ENCODE measurements at places on chromosomes 1 and 21.
A peak's percentile ranks its signal among the peaks of the same experiment; 100 is the strongest.

DNA sequence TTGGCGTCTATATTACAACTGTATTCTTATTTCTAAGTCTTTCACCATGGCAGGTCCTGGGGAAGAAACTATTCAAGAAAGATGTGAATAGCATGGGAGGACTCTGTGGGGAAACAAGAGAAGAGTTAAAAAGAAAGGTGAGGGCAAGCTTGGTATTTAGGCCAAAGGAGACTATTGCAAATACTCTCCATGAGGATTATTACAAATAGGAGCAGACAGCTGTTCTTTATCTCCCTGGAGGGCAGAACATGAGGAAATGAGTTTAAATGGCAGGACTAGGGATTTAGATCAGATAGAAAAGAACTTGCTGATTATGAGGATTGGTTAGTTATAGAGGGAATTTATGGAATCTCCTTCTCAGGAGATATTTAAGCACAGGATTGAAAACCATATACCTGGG is 186.8 kb downstream of the CDC7 start:
- DNase-seq = no peak

GRCh38 chr1:67371681-67372080 is 58.5 kb downstream of the SERBP1 start:
- no peak for DNase-seq

- no peak for DNase-seq
Measured at GRCh38 chr1:7280347-7280960, 490.6 kb upstream of the VAMP3 start.

- no peak for DNase-seq
Measured at GRCh38 chr1:116151739-116152576, 40.8 kb downstream of the MAB21L3 start.

- peak; percentile 47 for DNase-seq
Measured at GRCh38 chr21:44418108-44418875, 37.0 kb upstream of the LRRC3 start.

GRCh38 chr1:109793486-109794318 is 30.0 kb upstream of the EPS8L3 start:
- DNase-seq = no peak

DNA sequence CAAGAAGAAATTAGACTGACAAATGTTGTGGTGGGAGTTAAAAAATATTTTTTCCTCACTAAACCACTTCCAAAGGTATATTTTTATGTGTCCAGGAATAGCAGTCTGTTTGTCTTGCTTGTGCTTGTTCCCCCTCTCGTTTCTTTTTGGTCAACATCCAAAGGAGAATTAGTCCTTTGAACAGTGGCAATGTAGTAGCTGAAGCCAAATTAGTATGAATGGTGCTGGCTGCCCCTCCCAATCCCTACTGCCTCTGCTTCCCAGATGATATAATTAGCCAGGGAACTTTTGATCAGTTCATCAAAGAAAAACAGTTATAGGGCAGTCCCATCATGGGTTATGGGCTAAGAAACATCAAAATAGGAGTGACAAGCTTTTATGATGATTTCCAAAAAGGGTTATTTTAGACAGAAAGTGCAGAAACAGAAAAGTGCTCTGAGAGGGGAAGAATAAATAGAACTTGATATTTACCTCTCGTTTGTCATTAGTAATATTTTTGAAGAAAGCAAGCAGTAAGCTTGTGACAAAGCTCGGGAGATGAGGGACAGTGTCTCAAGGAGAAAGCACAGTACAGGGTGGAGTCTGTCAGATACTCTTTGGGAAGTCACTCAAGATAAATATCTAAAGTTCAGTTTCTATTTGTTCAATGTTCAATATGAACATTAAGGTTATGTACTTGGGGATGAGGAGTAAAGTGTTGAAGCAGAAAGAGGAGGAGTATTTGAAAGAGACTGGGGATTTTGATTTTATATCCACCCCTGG is 239.1 kb downstream of the HLX start:
- no peak for DNase-seq

DNA sequence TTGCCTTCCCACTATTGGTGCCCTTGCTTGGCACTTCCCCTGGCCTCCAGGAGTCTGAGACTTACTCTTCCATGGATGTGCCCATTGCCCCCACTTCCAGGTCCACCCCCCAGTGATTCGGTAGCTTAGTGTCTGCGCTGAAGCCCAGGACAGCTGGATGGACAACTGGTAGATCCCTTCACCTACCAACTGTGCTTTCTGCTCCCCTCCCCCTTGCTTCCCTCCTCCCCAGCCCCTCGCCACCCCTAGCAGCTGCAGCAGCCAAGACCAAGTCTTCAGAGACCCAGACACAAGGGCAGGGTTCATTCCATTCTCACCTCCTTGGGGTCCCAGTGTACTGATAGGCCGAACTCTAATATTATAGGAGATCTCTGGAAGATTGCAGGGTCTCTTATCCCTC is 6.9 kb downstream of the LMNA start:
- no peak for DNase-seq

DNA sequence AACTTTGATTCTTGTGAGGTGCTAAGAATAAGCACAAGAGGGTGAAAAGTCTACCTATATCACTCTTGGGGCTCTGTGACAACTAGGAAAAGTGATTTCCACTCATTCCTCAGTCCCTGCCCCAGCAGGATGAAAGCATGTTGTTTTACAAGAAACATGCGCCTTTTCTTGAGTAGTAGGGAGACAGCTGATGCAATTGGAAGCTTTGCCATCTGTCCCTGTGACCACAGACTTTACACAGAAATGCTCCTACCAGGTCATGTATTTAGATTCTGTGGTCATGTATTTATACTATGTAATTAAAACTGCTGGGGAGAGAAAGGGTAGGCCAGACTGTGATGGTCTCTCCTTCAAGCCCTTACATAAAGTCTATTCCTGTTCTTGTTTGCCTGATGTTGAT is 445.5 kb downstream of the PTPRC start:
- no peak for DNase-seq

DNA sequence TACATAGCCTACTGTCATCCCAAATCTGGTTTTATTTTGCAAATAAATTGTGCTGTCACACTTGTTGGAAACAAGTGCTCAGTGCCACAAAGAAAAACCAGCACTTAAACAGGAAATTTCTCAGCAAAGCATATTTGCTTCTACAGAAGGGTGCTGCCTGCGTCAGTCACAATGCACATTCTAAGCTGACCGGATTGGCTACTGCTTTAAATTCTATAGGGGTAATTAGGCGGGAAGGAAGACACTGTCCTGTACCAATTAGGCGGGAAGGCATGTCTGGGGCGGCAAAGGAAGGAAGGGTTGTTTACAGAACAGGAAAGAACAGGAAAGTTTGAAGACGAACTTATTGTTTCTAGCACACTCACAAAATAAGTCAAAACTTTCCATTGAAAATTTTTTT is 2.8 kb downstream of the IFI16 start:
- DNase-seq = no peak

GRCh38 chr1:71623888-71624287 is 543.1 kb upstream of the ZRANB2 start:
- DNase-seq = no peak

GRCh38 chr1:240705579-240705978 is 93.6 kb upstream of the GREM2 start:
- DNase-seq = no peak
